ENCODE measurements at places on chromosomes 7 and 10.

- DNase-seq, result no peak
Observed at GRCh38 chr10:88236121-88236743, 346.9 kb downstream of the RNLS start.

DNA sequence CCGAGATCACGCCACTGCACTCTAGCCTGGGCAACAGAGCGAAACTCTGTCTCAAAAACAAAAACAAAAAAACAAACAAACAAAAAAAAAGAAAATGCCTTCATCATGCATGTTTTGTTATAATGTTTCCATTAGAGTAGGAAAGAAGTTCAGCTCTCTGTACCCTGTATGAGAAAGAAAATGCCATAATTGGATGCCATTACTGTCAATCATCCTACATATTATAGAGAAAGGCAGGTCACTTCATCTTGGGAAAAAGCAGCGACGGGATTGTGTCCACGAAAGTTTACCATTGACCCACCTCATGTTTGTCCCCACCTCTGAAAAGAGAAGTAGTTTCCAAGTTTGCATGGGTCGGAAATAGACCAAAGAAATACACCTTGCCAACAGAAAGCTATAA, 33.8 kb downstream of the SEC61G start:
- no peak for DNase-seq

DNA sequence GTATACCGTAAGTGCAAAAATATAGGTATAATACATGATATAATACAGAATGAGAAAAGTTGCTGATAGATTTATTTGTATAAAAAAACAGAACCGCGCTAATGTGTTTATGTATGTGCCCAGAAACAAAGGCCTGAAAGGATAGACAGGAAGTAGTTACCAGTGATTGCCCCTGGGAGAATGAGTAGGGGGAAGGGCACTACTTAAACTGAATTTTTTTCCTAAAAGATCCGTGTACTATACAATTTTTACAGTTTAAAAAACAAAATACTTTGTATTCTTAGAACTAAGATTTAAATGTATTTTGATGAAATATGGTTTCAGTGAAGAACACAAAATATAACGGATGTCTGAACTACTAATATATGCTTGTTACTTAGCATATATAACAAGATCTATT, 2.9 kb downstream of the IPMK start:
- no peak for DNase-seq

- DNase-seq, result no peak
Observed at GRCh38 chr7:47349401-47349800, 232.5 kb downstream of the TNS3 start.
